ENCODE measurements at places on chromosomes 16 and 17. TPM values are rescaled to one million over a fixed set of nuclear protein-coding genes. Genes with fewer than 3 reads are reported as not detected.

- no peak for DNase-seq
Measured at GRCh38 chr17:43768382-43768781, 9.8 kb upstream of the SOST start.

DNA sequence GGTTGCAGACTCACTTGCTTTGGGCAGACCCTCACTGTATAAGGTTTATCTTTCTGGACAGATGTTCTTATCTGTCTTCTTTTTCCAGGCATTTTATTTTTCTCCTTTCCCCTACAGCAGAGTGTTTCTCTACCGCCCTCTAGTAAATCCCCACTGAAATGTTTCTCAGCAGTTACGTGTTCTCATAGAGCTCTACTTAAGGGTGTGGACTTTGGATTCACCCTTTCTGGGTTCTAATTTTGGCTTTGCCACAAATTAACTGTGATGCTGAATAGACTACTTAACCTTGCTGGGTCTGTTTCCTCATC is 2.0 kb downstream of the ADAT1 start:
- no peak for DNase-seq

GRCh38 chr17:68290955-68291835 is at the start of the genes ARSG and SLC16A6:
TSS of gene ARSG (plus strand) at chr17:68291495. CDS start at chr17:68307494, 15,999 bp downstream.
TSS of gene SLC16A6 (minus strand) at chr17:68291127. CDS start at chr17:68278320, 12,807 bp downstream.
- no peak for DNase-seq

Gene REXO5
- polyA plus RNA-seq: 6.1 TPM

DNA sequence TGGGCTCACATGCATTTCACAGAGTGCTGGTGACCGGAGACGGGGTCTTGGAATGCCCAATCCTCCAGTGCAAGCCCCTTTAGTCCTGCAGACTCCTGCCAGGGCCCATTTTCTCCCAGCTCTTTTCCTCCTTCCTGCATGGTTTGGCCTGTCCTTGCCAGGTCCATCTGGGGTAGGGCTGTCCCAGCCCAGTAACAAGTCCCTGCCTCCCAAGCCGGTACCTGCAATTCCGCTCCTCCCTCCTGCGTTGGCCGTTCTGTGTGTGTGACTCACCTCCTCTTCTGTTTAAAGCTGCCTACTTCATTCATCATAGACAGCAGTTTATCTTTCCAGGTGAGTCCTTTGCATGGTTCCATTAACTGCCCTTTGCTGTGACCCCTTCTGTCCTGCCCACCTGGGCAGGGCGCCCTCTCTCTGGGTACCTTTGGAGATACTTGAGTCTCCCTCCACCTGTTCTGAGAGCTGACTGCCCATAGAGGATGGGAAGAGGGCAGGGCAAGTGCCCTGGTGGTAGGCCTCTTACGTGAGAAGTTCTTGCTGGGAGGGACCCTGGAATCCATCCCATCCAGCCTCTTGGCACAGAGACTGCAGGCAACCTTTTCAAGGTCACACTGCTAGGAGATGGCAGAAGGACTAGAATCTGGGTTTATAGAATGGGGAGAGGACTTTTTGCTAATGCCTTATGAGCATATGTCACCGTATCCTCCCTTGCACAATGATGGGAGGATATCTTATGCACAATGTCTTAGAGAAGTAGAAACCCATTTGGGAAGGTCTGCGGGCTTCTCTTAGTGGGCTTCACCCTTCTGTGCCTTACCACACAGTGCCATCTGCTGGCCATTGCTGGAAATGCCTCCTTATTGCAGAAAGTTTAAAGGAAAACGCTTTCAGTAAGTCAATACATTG is 29.7 kb upstream of the LGALS9 start:
- DNase-seq: peak; percentile 68

Gene SCO1
- polyA plus RNA-seq: 38.5 TPM

Gene SLC16A6
- 0.61 TPM for polyA plus RNA-seq

Gene CBX4
- polyA plus RNA-seq: 16.9 TPM
